Fibroblast of gingiva (primary cell): ENCODE measurements at places on chromosomes 2 and 18.

DNA sequence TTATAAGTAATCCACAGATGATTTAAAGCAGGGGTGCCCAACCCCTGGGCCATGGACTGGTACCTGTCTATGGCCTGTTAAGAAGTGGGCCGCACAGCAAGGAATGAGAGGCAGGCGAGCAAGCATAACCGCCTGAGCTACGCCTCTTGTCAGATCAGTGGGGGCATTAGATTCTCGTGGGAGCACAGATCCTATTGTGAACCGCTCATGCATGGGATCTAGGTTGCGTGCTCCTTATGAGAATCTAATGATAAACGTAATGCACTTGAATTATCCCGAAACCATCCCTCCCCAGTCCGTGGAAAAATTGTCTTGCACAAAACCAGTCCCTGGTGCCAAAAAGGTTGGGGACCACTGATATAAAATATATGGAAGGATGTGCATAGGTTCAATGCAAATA, 153.7 kb downstream of the CSRNP3 start:
- DNase-seq: no peak

GRCh38 chr2:132268977-132269523, 107.3 kb upstream of the ANKRD30BL start:
- DNase-seq: no peak

DNA sequence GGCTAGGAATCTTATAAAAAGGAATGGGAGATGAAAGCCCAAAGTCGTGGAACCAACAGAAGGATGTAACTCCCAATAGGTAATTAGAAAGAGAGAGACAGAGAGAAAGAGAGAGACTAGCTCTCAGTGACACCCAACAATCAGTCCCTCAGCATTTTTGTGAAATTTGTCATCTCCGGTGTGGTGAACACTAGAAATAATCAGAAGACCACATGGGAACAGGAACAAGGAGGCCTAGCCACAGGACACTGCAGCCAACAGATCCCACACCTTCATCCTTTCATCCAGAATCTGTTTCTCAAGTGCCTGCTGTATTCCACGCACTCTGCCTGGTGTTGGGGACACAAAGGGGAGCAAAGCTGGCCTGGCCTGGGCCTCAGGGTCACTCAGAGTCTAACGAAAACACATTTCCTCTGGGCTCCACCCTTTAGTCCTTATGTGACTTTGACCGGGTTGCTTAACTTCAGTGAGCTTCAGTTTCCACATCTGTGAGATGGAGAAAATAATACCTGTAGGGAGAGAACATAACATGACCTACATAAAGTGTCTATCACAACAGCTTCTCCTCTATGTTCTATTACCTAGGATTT, 53.1 kb downstream of the EHD3 start:
- DNase-seq: no peak

- no peak for DNase-seq
Observed at GRCh38 chr2:176103194-176103593, 3.6 kb downstream of the HOXD12 start.

DNA sequence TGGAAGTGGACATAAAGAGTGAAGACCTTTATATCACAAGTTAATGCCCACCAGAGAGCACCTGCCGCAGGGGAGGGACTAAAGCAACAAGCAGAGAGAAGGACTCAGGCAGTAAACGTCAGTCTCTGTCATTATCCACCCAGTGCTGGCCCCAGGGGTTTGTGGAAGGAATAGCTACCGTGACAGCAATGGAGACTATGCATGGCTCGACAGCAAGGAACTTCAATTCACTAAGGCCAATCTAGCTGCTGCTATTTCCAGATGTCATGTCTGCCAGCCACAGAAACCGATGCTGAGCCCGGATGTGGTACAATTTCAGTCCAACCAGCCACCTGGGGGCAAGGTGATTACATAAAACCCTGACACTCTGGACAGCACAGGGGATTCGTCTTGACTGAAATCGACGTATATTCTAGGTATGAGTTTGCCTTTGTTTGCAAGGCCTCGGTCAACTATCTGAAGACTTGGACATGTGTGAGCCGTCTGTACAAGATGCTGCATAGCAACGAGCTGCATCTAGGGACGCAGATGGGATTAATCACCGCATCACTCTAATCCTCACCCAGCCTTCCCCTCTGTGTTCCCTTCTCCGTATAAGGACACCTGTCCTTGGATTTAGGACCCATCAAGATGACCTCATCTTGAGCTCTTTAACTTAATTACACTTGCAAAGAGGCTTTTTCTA, 154.1 kb upstream of the SH3BP4 start:
- DNase-seq: no peak

- peak; percentile 94 for DNase-seq
Observed at GRCh38 chr18:59024829-59025228, 114.9 kb upstream of the SEC11C start.

DNA sequence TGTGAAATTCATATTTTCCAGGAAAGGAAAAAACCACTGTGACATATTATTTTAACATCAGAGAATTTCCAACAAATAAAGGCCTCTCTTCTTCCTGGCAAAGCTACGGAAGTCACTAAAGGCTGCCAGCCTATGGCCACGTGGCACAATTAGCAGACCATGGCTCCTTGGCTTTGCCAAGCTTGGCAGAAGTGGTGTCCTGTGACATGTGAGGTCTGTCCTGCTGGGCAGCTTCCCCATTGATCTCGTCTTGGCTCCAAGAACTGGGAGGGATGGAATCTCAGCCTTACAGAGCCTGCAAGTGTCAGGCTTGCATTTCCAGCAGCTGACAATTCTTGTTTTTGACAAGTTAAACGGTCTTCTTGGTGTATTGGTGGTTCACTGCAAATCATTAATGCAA, 226.9 kb upstream of the THSD7B start:
- DNase-seq: no peak

- peak; percentile 96 for DNase-seq
Observed at GRCh38 chr2:146990311-146991054, 854.3 kb upstream of the ACVR2A start.

DNA sequence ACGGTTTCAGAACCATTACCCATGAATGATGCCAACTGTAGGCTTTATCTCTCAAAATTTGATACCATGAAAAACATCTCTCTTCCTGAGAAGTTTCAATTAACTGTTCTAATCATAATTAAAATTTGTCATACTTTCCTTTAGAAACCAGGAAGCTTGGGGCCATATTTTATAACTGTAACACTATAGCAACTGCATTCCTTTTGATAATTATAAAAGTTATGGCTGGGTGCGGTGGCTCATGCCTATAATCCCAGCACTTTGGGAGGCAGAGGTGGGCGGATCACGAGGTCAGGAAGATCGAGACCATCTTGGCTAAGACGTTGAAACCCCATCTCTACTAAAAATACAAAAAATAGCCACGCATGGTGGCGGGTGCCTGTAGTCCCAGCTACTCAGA, 70.6 kb downstream of the DNAH7 start:
- no peak for DNase-seq

DNA sequence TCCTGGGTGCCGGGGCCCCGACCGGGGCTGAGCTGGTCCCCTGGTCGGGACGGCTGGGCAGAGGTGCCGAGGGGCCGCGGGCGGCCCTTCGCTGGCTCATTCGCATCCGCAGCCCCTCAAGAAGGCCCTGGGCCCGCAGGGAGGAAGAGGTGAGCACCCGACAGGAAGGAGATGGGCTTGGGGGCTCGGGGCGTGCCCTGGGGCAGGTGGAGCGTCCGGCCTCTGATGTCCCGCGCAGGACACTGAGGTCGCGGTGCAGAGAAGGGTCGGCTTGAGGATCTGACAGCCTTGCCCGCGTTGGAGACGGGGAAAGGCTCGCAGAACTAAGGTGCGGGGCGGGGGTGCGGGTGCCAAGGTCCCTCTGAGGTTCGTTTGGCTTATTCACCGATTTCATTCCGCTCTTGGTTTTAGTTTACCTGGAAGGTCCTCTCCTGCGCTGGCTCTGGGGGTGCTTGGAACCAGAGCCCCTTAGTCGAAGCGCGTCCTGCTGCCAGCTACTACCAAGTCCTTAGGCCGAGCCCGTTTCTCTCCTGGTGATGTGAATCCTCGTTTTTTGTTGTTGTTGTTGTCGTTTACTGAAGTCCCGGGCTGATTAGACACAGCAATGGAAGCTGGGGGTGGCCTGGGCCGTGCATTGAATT, 18.9 kb upstream of the CD8A start:
- DNase-seq: no peak

GRCh38 chr2:177604271-177605065, 211.9 kb downstream of the AGPS start:
- peak; percentile 87 for DNase-seq

GRCh38 chr2:236117401-236117800, 50.8 kb downstream of the GBX2 start:
- DNase-seq: no peak

DNA sequence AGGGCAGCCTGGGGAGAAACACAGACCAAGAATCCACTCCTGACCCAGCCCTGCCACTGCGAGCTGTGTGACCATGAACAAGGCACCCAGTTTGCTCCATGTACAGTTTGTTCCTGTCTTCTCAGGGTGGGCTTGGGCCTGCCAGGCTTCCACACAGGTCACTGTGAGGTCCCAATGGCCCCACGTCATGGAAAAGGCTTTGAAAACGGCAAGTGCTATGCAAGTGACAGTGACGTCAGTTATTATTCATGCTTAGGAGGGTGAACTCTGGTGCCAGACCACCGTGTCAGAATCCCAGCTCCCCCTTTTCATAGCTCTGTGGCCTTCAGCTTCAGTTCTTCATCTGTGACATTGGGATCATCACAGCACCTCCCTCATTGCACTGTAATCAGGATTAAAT, 87.1 kb downstream of the TNS1 start:
- DNase-seq: no peak

DNA sequence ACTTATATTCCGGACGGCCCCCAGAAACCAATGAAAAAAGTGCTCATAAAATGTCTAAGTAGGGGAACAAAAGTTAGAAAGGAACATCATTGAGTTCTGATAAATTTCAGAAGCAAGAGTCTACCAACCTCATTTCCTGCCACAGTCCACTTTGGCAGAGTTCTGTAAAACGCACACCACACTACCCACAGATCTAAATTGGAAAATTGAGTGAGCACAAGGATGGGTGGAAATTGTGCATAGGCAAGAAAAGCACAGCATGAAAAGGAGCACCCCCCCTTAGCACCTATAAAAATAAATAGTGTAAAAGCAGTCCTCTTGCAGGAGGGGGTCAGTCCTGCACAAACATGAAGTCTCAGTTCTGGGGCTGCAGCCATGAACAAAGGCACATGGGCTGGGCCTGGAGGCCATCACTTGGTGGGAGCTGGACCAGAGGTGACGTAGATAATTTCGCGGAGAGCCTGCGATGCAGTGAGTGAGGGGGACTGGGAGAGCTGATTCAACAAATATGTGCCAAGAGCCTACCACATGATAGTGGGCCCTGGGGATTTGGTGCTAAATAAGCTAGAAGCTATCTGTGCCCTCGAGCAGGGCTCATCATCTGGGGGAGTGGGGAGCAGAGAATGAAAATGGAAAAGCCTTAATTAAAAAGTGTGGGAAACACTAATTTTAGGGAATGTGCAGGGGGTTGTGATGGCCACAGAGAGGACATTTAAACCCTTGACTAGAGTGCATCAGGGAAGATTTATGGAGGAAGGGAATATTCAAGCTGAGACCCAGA, 48.9 kb upstream of the SPP2 start:
- no peak for DNase-seq

GRCh38 chr2:199148076-199148845, 309.5 kb downstream of the SATB2 start:
- no peak for DNase-seq

DNA sequence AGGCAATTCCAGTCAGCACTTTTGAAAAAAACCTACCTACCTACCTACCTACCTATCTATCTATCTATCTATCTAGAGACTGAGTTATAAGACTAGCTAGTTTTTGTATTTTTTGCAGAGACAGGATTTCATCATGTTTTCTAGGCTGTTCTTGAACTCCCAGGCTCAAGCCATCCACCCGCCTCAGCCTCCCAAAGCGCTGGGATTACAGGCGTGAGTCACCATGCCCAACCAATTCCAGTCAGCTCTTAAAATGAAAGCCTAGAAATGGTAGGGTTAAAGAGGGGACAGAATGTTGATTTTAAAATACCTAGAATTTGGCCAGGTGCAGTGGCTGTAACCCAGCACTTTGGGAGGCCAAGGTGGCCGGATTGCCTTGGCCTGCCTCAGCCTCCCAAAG, 19.1 kb downstream of the MSH2 start:
- DNase-seq: peak; percentile 5

- no peak for DNase-seq
Observed at GRCh38 chr18:10739152-10739551, 213.3 kb downstream of the NAPG start.

- peak; percentile 83 for DNase-seq
Observed at GRCh38 chr2:187434342-187434785, 13.7 kb downstream of the CALCRL start.

GRCh38 chr2:10326151-10326616, 23.5 kb downstream of the HPCAL1 start:
- no peak for DNase-seq

GRCh38 chr2:64328756-64329155, 125.2 kb upstream of the LGALSL start:
- no peak for DNase-seq

DNA sequence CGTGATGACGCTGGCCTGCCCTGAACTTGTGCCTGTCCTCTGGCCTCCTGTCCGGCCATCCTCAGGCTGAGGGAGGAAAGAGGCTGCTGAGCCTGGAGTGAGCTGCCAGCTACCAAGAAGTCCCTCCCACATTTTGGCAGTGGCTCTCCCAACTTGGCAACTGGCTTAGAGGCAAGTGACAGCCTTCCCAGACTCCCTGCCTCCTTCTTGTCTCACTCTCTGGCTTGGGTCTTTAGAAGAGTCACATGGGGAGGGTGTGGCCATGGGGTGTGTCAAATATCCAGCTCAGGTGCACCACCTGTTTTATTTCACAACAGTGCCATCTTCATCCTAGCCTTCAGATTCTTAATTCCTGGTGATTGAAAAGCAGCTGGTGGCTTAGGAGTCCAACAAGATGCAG, 222.9 kb downstream of the PRKCE start:
- peak; percentile 17 for DNase-seq

- DNase-seq: peak; percentile 92
Observed at GRCh38 chr2:180125245-180125962, 118.3 kb upstream of the CWC22 start.

GRCh38 chr2:48240912-48241311, 289.0 kb upstream of the STON1 start:
- no peak for DNase-seq

- DNase-seq: no peak
Observed at GRCh38 chr2:172761306-172761705, 25.7 kb downstream of the RAPGEF4 start.

- DNase-seq: peak; percentile 93
Observed at GRCh38 chr2:234032279-234032856, 18.1 kb upstream of the SPP2 start.

GRCh38 chr2:71503837-71504236, 50.5 kb downstream of the DYSF start:
- no peak for DNase-seq

GRCh38 chr2:99725820-99726219, 236.0 kb upstream of the REV1 start:
- DNase-seq: no peak

DNA sequence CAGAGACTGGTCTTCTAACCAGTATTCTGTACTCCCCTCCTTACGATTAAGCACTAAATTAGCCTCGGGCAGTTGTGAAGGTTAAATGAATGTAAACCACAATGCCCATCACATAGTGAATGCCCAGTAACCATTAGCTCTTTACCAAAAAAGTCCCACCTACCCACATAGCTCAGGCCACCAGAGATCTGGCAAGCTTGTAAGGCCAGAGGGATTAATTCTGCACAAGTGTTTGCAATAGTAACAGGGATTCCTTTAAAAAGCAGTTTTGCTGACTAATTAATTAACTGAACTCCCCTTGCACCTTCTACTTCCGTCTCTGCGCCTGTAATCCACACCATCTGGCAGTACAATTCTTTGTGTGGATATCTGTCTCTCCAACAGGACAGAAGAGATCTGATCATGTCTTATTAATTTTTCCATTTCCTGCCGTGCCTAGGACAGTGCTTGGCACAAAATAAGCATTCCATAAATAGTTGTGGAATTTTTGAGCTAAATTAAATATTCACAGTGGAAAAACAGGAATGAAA, 36.2 kb upstream of the IGFBP2 start:
- peak; percentile 44 for DNase-seq
